Stimulated activated CD4-positive, alpha-beta T cell treated with anti-CD3 and anti-CD28 coated beads, Interleukin-2, amount 100 ng/mL, for 24 hours (primary cell): ENCODE measurements at places on chromosomes 2 and 18.
A peak's percentile ranks its signal among the peaks of the same experiment; 100 is the strongest.

DNA sequence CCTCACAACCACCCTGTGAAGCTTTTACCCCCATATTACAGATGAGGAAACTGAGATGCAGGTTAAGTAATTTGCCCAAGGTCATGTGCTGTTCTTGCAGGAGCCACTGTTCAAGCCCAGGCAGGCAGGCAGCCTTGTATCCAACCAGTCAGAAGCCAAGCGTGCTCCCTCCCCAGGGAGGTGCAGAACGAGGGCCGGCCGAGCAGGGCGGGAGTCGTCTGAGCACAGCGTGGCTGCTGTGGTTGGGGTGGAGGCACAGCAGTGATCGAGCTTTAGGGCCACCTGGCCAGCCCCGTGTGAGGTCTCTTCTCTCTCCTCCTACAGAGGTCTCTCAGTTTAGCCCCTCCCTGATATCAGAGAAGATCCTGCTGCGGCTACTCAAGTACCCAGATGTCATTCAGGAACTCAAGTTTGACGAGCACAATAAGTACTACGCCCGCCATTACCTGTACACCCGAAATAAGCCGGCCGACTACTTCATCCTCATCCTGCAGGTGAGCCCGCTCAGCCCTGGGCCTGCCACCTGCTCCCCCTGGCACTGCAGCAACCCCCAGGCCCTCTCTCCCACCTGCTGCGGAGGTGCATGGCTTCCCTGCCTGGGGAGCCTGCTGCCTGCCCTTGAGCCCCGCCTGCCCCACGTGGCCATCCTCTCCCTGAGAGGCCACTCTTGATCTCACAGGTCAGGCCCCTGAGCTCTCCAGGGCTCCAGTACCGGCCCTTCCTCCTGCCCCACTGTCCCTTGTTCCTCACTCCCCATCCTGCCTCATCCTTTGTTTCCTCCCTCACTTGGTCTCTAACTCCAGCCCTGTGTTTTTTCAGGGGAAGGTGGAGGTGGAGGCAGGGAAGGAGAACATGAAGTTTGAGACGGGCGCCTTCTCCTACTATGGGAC, 17.1 kb upstream of the CNNM3 start:
- no peak for DNase-seq

- DNase-seq = peak; percentile 28
These were observed 7.9 kb downstream of the PCBP1 start for GRCh38 chr2:70094978-70095719.

DNA sequence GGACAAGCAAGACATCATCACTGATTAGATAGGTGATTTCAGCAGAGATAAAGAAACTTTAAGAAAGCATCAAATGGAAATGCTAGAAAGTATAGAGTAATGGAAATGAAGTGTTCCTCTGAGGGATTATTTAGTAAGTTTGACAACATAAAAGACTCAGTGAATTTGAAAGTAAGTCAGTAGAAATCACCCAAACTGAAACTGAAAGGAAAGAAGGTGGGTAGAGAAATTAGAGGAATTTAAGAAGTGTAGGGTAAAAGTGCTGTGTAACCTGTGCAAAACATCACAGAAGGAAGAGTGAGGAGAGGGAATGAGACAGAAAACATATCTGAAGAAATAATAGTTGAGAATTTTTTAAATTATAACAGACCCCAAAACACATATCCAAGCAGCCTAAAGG, 343.1 kb downstream of the CBLN2 start:
- DNase-seq = no peak

GRCh38 chr2:68104111-68104835, 41.5 kb upstream of the C1D start:
- DNase-seq = no peak

- no peak for DNase-seq
These were observed 217.9 kb downstream of the NAPG start for GRCh38 chr18:10743766-10744165.

DNA sequence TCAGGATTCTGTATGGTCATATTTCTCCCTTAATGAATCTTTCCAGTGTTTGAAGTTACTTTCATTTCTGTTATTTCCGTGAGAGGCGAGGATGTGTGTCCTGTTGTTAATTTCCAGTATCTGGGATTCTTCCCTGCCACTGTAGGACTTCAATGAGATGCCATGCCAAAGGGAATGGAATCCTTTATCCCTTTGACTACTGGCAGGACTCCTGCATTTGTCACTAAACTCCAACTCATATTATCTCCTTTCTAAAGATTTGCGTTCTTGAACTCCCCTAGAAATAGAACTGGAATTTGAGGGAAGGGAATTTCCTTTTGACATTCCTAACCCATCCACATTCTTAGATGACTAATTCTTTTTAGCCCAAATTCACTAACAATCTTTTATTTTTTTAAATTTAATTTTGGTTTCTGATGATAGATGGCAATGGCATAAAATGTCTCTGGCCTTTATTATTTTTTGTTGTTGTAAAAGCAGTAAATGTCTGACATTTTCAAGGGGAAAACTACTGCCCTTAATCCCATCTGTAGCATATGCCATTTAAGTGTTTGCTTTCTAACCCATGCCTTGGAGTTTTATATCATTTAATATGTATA, 87.8 kb upstream of the EML6 start:
- DNase-seq = no peak

GRCh38 chr2:35510636-35511035, 844.9 kb upstream of the CRIM1 start:
- DNase-seq = no peak

- DNase-seq = no peak
These were observed 3.7 kb downstream of the BCL2 start for GRCh38 chr18:63315876-63316275.

GRCh38 chr2:75555701-75556100, 5.0 kb downstream of the EVA1A start:
- DNase-seq = no peak

DNA sequence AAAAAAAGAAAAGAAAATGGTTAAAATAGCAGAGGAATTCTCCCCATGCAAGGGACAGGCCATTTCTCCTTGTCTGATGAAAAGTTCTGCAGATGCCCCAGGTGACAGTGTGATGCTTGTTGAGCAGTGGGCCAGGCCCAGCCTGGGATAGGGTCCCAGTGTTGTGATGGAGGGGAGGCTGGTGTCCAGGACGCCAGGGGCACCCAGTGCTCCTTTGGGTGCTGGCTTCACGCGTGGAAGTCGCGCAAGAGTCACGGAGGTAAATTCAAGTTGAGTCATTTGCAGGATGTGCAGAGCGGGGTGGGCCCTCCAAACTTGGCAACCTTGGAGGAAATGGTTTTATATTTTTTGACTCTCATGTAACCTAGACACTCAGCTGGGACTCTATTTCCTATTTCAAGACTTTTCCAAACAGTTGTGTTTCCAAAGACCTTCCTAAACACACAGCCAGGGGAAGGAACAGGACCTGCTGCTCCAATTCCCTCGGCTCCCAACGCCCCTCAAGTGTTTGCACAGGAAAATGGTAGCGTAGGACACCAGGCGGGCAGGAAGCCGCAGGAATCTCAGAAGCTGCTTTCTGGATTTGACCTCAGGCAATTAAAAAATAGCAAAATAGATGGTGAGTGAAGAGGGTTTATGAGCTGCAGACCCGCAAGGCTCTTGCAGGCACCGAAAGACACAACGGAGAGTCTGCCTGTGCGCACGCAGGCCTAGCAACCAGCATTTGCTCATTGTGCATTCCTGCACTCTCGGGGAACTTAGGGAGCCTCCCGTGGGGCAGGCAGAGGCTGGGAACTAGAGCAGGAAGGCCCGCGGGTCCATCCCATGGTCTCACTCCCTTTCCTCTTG, 107.1 kb upstream of the ODC1 start:
- no peak for DNase-seq

DNA sequence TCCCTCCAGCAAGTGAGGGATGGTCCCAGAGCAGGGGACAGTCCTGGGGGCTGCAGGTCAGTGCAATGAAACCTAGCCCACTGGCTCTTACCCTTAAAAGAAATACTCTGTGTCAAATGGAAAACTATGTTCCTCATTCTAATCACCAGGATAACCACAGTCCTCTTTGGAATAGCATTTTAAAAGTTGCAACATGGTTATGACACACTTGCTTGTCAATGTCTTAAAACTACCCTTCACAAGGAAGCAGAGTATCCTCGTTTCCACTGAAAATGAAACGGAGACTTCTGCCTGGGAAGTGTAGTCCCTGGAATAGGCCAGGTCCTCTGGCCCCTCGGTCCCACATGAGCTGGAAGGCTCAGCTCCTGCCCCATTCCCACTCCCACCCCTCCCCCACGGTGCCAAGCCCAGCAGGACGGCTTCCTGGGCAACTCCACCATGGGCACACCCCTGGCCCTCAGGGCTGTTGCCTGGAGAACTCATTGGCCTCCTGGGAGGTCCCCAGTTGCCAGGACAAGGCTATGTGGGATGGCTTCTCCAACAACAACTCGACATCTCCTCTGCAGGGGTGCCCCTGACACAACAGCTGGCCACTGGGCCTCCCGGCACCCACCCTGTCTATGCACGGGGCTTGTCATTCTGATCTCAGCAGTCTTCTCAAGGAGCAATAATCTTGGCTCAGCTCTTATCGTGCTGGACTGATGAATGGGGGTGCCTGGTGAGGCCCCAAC, 38.3 kb upstream of the ST3GAL5 start:
- no peak for DNase-seq

DNA sequence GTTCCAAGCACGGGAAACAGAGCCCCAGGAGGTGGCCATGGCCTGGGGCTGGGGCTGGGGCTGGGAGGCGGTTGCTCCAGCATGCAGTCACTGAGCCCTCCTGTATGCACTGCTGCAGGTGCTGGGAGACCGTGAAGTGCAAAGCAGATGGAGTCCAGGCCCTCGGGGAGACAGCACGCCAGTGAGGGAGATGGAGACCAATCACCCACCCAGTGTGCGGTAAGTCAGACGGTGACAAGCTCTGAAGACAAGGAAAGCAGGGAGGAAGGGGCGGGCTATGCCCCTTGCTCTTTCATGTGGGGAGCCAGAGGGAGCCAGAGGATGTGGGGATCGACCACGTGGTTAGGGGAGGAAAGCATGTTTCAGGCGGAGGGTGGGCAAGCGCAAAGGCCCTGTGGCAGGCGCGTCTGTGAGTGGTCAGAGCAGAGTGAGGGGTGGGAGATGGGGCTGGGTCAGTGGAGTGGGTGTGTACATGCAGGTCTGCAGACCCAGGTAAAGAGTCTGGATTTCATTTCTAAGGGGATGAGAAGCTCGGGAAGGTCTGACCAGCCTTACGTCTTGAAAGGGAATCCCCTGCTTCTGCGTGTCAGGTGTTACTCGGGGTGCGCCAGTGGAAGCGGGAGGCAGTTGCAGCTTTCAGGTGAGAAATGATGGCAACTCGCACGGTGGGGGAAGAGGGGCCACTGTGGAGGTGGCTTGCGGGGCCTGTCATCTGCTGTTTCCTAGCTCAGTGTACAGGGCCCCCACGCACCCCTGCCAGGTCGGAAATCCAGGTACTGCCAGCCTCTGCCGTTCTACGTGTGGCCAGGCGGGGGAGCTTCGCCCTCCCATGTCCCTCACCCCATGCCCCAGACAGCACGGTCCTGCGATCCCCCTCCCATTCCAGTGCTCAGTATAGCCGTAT, 19.4 kb downstream of the RRM2 start:
- DNase-seq = peak; percentile 50

- DNase-seq = no peak
These were observed 47.8 kb downstream of the NHEJ1 start for GRCh38 chr2:219112651-219113338.

GRCh38 chr18:53490019-53490418, 734.5 kb downstream of the MBD2 start:
- no peak for DNase-seq

- DNase-seq = no peak
These were observed 225.2 kb upstream of the SPOPL start for GRCh38 chr2:138276339-138276738.
